ENCODE measurements at places on chromosomes 13 and 19.
A peak's percentile ranks its signal among the peaks of the same experiment; 100 is the strongest.

DNA sequence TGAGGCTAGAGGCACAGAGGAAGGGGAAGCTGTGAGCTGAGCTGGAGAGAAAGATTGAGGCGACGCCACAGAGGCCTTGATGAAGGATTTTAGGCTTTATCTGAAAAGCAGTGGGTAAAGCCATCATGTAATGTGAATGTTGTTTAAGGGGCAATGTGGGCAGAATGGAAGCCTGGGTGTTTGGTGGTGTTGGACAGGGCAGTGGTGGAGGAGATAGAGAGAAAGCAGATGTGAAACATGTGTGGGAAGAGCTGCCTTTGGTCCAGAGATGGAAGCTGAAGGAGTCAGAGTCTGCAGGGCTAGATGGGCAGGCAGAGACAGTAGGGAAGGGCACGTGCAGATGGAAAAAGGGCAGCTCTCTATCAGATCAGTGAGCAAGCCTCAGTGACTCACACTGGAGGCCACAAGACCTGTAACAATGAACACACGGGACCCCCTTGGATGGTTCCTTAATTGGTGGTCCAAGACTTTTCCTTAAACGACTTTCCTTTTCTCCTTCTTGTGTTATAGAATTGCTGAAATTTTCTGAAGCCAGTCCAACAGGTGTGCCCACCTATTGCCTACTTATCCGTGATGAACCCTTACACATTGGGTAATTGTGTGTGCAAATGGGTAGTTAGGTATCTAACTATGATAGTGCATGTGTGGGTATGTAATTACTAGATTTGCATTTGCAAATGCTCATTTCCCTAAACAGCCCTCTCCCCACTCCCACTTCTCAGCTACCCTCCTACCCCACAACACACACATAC lies 21.7 kb downstream of the ZNF536 start:
- no peak for DNase-seq

DNA sequence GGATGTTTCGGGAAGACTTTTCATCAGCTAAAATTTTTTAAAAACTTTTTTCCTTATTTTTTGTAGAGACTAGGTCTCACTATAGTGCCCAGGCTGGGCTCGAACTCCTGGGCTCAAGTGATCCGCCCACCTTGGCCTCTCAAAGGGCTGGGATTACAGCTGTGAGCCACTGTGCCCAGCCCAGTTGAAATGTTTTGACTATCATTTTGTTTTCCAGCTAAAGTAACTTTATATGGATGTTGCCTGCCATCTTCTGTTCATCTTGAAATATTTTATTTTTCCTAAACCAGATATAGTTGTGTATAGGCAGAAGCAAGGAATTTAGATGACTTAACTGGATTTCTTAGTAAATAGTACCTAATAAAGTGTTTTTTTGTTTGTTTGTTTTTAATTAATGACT lies 7.0 kb downstream of the CAB39L start:
- peak; percentile 34 for DNase-seq

GRCh38 chr13:22422712-22423111 lies 751.8 kb downstream of the FGF9 start:
- no peak for DNase-seq

GRCh38 chr13:95754069-95754468 lies 77.1 kb downstream of the DNAJC3 start:
- DNase-seq, result peak; percentile 30

DNA sequence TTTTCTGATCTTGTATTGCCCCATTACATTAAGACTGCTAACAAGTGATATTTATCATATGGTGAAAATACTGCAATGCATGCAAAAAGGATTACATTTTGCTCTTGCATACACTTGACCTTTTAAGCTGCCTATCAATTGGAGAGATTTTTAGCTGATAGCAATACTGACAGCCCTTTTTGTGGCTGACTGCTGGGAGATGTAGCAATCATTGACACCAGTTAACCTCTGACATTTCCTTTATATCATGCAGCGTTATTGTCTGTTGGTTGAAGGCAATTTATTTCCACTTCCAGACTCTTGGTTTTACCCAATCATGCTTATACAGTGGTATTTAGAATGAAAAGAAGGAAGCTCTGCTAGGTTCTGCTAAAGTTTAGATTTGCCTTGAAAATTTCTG lies 364.0 kb downstream of the LMO7 start:
- DNase-seq, result no peak

DNA sequence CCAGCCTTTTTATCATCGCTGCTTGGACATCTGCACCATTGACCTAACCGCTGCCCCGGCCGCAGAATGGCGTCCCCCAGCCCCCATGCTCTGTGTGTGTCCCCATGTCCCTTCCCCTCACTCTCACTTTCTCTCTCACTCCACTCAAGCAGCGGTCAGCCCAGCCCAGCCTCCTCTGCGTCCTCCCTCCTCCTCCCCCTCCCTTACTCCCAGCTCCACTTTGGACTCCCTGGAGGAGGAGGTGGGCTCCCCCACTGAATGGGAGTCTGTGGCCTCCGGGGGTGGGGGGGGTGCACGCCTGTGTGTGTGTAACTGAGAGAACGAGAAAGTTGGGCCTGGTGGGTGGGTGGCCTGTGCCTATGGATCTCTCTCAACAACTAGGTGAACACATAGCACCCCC lies 2.2 kb downstream of the MAP2K7 start:
- DNase-seq, result no peak

DNA sequence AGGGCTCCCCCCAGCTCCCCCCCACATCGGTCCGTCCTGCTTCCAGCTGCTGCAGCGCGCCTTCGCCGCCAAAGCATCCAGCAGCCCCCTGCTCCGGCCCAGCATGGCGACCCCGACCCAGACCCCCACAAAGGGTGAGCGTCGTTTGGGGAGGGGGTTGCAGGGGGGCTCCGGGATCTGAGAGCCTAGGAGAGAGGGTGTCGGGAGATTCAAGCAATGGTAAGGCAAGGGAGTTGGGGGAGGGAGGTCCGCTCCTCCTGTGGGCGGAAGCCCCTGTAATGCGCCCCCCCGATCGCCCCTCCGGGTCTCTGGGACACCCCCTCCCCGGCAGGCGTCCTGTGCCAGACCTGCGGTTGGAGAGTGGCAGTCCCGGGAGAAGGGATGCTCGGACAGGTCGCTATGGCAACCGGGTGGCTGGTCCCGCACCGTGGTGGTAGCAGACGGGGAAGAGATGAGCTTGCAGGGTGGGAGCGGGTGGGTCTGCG lies at the start of gene FXYD7:
Gene FXYD7, plus strand, starts transcription at position 25 of the 485 bp plus-strand sequence. Its CDS starts 79 bp downstream, at position 104.
- DNase-seq, result no peak

- peak; percentile 14 for DNase-seq
Measured at GRCh38 chr19:31275068-31275334, 74.2 kb downstream of the TSHZ3 start.

GRCh38 chr19:48933382-48933932 lies at the start of gene DHDH:
DHDH (plus strand) TSS chr19:48933699; CDS start chr19:48933722, 23 bp downstream.
- DNase-seq, result peak; percentile 75

GRCh38 chr19:46728693-46729339 lies 11.9 kb upstream of the PRKD2 start:
- peak; percentile 64 for DNase-seq

- DNase-seq, result no peak
Measured at GRCh38 chr13:95710313-95710712, 33.4 kb downstream of the DNAJC3 start.

GRCh38 chr13:111505175-111505777 lies 184.8 kb downstream of the TEX29 start:
- peak; percentile 19 for DNase-seq

- DNase-seq, result peak; percentile 38
Measured at GRCh38 chr19:34172661-34173192, 423 bp downstream of the LSM14A start.

GRCh38 chr19:2495130-2495641 lies 19.3 kb downstream of the GADD45B start:
- DNase-seq, result no peak

DNA sequence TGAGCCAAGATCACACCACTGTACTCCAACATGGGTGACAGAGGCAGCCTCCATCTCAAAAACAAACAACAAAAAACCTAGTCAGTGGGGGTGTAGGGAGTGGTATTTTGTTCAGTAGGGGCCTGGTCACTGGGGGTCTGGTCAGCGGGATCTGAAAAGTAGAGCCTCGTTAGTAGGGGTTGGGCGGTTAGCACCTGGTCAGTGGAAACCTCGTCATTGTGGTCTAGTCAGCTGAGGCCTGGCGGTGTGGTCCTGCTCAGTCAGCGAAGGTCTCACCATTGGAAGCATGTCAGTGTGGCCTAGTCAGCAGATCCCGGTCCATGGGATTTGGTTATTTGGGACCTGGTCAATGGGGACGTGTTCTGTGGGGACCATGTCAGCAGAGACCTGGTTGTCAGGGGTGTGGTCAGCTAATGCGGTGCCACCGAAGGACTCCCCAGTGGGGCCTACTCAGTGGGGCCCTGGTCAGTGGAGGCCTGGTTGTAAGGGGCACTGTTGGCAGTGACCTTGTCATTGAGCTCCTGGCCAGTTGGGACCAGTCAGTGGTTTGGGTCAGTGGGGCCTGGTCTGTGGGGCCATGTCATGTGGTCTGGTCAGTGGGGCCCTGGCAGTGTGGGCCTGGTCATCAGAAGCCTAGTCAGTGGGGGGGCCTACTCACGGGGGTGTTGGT lies 63.0 kb upstream of the TPM4 start:
- no peak for DNase-seq

- no peak for DNase-seq
Measured at GRCh38 chr19:56670961-56671612, 470 bp downstream of the ZNF835 start.

GRCh38 chr13:39577203-39577602 lies 25.8 kb downstream of the LHFPL6 start:
- no peak for DNase-seq

DNA sequence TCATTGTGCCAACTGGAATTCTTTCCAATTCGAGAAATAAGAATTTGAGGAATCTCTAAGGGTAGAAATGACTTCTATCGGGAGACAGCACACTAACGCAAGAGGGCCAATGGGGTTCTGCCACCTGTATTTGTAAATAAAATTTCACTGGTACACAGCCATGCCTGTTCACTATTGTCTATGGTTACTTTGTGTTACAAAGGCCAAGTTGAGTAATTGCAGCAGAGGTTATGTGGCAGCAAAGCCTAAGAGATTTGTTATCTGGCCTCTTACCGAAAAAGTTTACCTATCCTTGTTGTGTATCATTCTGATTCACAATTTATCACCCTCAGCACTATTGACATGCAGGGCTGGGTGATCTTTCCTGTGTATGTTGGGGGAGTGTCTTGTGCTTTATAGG lies 278.0 kb downstream of the KLF5 start:
- no peak for DNase-seq

DNA sequence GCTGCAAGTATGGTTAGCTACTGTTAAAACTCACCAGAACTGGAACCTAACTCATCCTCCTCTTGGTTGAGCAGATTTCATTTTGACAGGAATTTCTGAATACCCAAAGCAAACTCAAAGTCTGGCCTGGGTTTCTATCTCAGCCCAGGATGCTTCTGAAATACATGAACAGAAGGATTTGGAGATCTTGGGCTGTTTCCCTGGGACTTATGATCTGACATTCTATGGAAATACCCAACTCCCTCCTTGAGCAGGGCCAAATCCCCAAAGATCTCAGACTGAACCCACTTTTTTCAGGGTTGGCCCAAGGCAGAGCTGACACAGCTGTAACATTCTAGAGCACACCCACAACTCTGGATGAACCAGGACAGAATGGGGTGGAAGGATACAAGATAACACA lies 1.1 kb upstream of the ITM2B start:
- DNase-seq, result no peak

GRCh38 chr19:5217171-5217570 lies 123.4 kb downstream of the PTPRS start:
- no peak for DNase-seq

- DNase-seq, result peak; percentile 49
Measured at GRCh38 chr19:12996406-12997094, 1.3 kb downstream of the NFIX start.

DNA sequence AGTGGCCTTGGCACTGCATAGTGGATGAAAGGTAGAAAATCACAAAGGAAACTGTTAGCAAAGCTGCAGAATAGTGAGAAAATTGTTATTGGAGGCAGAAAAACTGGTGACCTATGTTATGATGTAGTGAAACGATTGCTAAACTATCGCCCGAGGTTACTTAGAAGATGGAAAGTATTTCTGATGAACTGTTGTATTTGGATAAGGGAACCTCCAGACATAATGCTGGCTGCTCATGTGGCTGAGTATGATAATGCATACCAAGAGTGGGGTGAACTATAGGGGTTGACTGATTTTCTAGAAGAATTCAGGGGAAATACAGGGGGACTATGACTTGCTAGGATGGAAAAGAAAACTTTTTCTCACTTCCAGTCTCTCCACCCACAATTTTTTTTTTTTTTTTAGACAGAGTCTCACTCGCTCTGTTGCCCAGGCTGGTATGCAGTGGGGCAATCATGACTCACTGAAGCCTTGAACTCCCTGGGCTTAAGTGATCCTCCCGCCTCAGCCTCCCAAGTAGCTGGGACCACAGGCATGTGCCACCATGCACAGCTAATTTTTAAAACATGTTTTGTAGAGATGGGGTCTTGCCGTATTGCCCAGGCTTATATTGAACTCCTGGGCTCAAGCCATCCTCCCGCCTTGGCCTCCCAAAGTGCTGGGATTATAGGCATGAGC lies 4.4 kb upstream of the EID2 start:
- no peak for DNase-seq

DNA sequence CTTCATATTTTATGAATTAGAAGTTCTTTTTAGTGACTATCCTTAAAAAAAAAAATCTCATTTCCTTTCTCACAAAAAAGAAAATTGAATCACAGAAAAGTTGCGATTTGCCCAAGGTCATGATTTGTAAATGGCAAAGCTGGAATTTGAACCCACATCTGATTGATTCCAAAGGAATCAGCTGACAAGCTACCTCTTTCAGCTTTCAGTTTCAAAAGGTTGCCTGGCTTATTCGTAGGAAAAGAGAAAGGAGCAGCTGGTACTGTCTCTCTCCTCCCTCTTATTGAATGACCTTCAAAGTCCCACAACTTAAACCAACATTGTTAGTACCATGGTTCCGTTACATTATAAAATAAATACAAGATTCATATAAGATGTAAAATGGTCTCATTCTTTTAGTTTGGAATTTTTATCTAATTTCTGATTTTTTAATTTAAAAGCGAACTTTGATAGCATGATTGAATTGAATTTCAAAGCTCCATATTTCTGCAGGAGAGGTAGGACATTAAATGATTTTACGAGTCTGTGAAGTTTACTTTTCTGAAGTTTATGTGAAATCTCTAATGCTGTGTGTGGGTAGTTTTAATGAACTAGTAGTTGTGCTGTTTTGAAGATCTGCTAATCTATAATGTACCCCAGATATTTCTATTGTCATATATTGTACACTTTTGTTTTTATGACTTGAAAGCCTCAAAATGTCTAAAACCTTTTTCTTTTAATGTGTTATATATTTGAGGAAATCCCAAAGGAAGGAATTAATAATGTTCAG lies 18.5 kb upstream of the KCTD4 start:
- DNase-seq, result no peak

GRCh38 chr13:90800082-90800746 lies 547.3 kb upstream of the MIR17HG start:
- no peak for DNase-seq

All from KBM-7 (cell line).